ENCODE measurements at places on chromosomes 5 and 9.

GRCh38 chr5:149442563-149443182 is 63.6 kb upstream of the IL17B start:
- DNase-seq = peak; percentile 74

DNA sequence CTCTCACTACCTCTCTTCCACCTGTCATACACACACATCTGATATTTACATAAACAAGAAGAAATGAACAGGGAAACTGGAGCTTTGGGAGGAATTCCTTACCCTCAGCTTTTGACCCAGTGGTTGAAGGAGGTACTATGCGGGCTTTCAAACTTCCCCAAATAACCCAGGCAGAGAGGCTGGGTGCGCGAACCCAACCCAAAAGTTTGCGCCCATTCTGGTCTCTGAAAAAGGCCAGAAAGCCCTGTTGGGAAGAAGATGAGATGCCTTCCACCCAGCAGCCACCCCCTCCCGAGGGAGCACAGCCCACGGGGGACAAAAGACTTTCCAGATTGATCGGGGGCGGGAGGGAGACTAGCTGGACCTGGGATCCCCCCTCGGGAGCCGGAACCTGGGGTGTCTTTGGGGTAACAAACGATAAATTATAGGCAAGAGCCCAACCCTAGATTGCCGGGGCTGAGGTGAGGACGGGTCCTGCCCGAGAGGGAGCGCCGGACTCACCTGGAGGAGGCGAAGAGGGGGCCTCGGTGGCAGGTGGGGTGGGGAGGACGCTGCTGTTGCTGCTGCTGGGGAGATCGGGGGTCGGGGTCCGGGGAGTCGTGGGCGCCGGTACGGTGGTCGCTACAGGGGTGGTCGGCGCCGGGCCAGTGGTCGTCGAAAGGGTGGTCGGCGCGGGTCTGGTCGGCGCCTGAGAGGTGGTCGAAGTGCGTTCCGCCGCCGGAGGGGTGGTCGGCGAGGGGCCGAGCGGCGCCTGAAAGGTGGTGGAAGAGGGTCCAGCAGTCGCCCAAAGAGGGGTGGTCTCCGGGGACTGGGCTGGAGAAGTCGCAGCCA is 798 bp downstream of the MEGF9 start:
- peak; percentile 45 for DNase-seq

- DNase-seq = no peak
Measured at GRCh38 chr5:136375920-136376319, 10.6 kb upstream of the TRPC7 start.

- no peak for DNase-seq
Measured at GRCh38 chr5:154776167-154776566, 21.0 kb downstream of the LARP1 start.

- no peak for DNase-seq
Measured at GRCh38 chr5:123150089-123150488, 61.0 kb downstream of the PRDM6 start.

- DNase-seq = no peak
Measured at GRCh38 chr5:151808451-151809169, 36.9 kb downstream of the G3BP1 start.

- DNase-seq = no peak
Measured at GRCh38 chr9:16899606-16900005, 29.1 kb upstream of the BNC2 start.

- DNase-seq = no peak
Measured at GRCh38 chr9:93900436-93900819, 54.7 kb downstream of the BARX1 start.

DNA sequence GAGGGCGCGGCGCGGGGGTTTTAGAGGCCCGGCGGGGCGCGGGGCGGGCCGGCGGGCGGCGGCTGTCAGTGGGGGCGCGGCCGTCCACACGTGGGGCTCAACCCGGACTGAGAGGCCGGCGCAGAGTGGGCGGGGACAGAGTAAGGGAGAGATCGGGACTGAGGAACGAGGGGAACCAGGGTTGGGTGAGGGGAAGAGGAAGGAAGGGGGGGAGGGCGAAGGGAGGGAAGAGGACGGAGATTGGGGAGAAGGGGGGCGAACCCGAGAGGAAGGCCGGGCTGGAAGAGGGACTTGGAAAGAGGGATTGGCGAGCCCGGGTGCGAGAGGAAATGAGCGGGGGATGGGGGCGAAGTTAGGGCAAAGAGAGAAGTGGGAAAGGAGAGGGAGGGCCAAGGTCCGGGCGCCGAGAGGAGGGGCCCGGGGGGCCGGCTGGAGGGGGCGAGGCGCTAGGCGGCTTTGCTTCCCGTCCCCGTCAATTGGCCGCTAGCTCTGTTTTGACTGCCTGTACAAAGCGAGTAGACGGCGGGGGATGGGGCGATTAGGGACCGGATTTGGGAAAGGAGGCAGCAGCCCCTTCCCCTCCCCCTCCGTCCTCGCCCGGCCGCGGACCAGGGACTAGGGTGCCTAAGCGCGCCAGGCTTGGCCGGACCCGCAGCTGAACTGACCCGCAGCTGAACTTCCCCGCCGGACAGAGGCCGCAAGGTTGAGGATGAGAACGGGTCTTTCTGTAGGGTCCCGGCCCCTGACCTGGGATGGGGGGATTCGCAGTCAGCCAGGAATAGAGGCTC is 399 bp upstream of the FBN2 start:
- peak; percentile 86 for DNase-seq

DNA sequence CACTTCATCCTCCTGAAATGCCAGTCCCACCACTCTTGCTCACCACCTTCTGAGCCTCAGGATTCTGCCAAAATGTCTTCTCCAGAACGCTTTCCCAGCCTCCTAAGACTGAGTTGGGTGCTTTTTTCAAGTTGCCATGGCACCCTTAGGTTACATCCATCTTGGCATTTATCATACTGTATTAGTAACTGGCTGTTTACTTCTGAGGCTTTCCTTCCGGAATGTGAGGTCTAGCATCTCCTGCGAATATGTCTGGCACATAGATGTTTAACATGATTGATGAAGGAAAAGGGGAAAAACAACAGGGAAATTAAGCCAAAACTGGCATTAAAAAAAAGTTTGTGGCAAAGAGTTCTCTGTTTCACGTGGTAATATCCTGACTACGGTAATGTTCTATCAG is 24.9 kb downstream of the RNF130 start:
- no peak for DNase-seq

DNA sequence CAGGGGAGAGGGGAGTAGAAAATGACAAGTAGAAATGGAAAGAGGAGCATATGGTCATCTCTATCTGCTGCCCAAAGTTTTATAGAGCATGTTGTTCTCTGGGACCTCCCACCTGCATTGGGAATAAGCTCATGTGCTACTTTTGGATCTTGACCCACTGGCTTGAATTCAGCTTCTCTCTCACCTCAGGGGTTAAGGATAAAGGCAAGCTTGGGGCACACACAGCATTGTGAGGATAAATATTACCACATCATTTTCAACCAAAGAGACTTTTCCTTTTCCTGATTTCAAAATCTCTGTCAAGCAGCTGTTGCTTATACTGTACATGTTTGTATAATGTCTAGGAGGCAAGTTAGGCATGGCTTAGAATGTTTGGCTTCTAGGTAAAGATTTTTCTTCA is 16.6 kb downstream of the ATP10B start:
- DNase-seq = no peak

GRCh38 chr9:125633116-125633745 is 73.8 kb downstream of the MAPKAP1 start:
- no peak for DNase-seq

DNA sequence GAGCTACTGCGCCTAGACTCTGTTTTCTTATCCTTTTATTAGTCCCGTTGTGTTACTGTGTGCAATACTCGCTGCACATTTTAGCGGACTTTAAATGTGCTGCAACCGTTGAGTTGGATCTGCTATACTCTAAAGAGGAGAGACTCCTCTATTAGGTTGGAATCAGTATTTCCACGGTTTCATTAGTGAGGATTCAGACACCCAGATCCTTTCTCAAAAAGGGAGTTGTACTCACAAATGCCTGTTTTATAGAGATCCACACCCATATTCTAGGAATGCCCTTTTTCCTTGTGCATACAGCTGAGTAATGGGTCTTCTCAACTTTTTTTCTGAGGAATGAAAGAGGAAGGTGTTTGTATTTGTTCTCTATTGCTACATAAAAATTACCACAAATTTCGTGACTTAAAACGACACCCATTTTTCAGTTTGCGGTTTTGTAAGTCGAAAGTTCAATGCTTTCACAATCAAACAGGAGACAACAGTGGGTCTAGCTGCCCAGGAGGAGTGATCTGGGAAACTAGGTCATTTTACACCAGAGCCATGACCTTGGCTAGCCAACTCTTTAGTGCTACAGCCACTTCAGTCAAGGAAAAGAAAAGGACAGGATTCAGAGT is 52.8 kb upstream of the SLC44A1 start:
- peak; percentile 57 for DNase-seq

GRCh38 chr9:124290743-124291554 is 33.2 kb downstream of the NEK6 start:
- DNase-seq = peak; percentile 48

DNA sequence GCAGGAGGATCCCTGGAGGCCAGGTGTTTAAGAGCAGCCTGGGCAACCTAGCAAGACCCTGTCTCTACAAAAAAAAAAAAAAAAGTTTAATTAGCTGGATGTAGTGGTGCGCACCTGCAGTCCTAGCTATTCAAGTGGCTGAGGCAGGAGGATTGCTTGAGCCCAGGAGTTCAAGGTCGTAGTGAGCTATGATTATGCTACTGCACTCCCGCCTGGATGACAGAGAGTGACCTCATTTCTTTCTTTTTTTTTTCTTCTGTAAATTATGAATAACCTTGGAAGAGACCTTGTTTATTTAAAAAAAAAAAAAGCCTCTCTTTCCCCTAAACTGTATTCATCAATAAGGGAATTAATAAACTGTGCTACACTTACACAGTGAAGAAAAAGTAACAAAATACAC is 43.6 kb upstream of the SLC30A5 start:
- no peak for DNase-seq

- DNase-seq = no peak
Measured at GRCh38 chr9:70761139-70761670, 346.7 kb upstream of the KLF9 start.

GRCh38 chr5:111703662-111704061 is 53.3 kb downstream of the NREP start:
- DNase-seq = peak; percentile 71

- DNase-seq = no peak
Measured at GRCh38 chr9:127567730-127568617, 44.1 kb upstream of the STXBP1 start.

- peak; percentile 84 for DNase-seq
Measured at GRCh38 chr9:85900504-85901201, 40.3 kb upstream of the NAA35 start.

DNA sequence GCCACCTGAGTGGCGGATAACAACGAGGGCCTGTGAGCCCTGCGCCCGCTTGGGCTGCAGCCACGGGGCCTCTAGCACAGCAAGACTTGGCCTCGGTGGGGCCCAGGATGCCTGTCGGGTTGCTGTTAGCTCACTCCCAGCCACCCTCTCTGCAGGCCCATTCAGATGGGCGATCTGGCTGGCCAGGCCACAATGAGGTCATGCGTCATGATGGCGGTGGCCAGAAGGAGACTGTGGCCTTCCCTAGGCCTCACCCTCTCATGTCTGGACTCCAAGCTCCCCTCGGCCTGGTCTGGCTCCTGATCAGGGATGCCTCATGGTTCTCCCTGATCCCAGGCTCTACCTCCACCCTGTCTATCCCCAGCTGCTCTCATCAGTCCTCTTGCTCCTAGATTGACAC is 19.0 kb upstream of the TCOF1 start:
- no peak for DNase-seq

DNA sequence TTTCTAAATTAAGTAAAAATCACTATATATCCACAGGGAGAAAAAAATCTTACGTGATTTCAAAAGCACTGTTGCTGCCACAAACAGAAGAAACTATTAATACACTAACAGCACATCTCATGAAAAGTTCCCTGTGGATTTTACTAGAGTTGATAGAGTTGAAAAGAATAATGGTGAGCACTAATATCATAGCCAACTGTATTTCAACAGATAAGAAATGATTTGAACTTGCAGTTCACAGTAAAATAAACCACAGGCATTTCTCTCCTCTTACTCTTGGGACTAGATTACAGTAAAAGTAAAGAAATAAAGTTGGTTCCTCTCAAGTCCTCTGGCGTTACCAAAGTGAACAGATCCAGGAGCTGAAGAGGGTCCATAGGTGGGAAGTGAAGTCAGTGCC is 27.9 kb downstream of the AGTPBP1 start:
- no peak for DNase-seq

- no peak for DNase-seq
Measured at GRCh38 chr9:131714161-131714646, 25.7 kb downstream of the RAPGEF1 start.

DNA sequence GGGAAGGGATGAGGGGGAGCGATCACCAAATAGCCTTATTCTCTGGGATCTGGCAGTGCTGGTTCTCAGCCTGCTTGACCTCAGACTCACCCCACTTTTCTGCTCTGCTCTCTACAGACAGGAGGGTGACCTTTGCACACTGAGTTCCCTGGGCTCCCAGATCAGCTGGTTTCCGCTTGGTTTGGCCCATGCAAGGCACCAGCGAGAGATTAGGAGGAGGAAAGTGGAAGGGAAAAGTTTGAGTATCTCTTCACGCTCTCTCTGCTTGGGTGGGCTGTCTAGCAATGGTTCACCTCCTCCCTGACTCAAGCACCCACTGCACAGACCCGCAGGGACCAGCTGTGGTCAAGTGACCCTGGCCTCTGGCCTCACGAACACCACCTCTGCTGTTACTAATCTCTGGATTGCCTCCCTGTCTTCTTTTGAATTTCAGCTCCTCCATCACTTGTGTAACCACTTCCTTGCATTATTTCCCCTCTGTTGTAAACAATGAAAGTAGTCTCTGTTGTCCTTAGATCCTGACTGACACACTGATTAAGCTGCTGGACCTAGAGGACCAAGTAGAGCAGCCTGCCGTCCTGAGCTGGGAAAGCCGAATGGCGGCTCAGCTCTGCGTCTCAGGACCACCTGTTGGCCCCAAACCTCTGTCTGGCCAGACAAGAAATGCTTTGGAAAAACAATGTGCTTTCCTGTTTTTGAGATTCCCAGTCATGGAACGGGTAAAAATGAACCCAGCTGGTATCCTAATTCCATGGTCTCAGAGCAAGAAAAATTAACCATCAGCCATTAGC is 186.6 kb downstream of the CRB2 start:
- no peak for DNase-seq

DNA sequence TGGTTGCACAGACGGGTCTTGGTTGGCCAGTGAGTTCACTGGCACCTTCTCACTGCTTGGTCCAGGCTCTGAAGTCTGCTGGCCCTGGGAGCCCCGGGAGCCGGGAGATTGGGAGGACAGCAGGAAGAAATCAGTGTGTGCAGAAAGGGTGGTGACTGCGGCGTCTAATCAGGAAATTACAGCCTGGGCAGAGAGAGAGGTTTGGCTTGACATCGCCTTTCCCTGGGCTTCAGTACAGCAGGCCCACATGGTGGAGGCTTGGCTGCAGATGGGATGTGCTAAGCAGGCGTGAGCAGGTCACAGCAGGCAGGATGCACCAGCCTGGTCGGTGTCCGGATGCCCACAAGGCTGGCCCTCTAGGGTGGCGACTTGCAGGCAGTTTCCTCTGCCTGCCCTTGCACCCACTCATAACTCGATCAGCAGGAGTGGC is 17.2 kb downstream of the PITX1 start:
- DNase-seq = no peak

GRCh38 chr9:82447343-82447742 is 458.8 kb downstream of the SPATA31D1 start:
- DNase-seq = no peak

GRCh38 chr9:121942866-121943382 is 150.2 kb downstream of the TTLL11 start:
- DNase-seq = no peak

- no peak for DNase-seq
Measured at GRCh38 chr9:72441848-72442607, 77.0 kb upstream of the ZFAND5 start.
